ENCODE measurements at places on chromosomes 1 and 21. TPM values are rescaled to one million over a fixed set of nuclear protein-coding genes. Genes with fewer than 3 reads are reported as not detected.

C1QA gene
- not detected for polyA plus RNA-seq

C1orf116 gene
- polyA plus RNA-seq = 47.0 TPM

CNR2 gene
- polyA plus RNA-seq = not detected

ZMYND12 gene
- polyA plus RNA-seq = 0.22 TPM

AADACL3 gene
- not detected for polyA plus RNA-seq

LRRC38 gene
- not detected for polyA plus RNA-seq

SGIP1 gene
- 0.17 TPM for polyA plus RNA-seq

PRAMEF7 gene
- polyA plus RNA-seq = not detected

OR2M3 gene
- polyA plus RNA-seq = not detected

ARMH1 gene
- polyA plus RNA-seq = 0.51 TPM

CFHR4 gene
- polyA plus RNA-seq = not detected

KIAA0040 gene
- 87.6 TPM for polyA plus RNA-seq

RNU1-2 gene
- polyA plus RNA-seq = not detected

MFSD2A gene
- 49.3 TPM for polyA plus RNA-seq

RPE65 gene
- polyA plus RNA-seq = not detected

FAM177B gene
- polyA plus RNA-seq = not detected

SLC16A4 gene
- polyA plus RNA-seq = 12.4 TPM

CHAF1B gene
- polyA plus RNA-seq = 10.3 TPM

STIL gene
- 17.6 TPM for polyA plus RNA-seq

PPP1R15B gene
- 20.1 TPM for polyA plus RNA-seq

AQP10 gene
- polyA plus RNA-seq = not detected

All from mammary epithelial cell (primary cell).